Activated CD8-positive, alpha-beta memory T cell treated with anti-CD3 and anti-CD28 coated beads for 1 hour (primary cell): ENCODE measurements at places on chromosomes 4 and X.

GRCh38 chr4:77844363-77844762 lies 18.3 kb upstream of the MRPL1 start:
- DNase-seq: no peak

- no peak for DNase-seq
These were observed 239.9 kb downstream of the NKX6-1 start for GRCh38 chr4:84258905-84259830.

DNA sequence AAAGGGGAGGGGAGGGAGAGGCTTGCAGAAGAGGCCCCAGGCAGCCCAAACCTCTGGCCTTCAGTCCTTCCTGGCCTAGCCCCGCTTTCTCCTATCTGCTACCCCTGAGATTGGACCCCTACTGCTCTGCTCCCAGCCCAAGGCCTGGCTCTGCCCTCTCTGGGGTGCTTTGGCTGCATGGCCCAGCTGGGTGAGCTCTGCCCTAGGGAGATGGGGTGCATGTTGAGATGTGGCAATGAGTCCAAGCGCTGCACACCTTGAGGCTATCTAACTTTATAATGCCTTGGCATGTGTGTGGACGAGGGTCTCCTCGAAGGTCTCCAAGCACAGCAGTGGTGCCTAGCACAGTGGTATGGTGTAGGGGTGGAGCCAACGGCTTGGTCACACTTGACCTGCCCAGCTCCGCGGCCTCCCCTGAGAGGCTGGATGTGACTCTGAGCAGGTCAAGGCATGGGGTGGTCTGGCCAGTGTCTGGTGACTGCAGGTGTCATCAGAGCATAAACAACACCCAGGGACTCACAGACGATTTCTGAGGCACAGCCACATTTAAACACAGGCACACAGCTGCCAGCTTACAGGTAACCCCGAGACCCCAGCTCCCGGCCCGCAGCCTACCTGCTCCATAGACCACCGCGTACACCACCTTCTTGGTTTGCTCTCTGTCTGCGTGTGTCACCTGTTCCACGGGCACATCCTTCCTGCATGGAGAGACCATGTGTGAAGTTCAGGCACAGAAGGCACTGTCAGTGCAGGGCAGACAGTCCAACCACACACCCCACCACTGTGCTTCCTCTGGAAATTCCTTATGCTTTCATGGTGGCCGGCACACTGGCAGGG lies 36.3 kb downstream of the NAT8L start:
- DNase-seq: no peak

DNA sequence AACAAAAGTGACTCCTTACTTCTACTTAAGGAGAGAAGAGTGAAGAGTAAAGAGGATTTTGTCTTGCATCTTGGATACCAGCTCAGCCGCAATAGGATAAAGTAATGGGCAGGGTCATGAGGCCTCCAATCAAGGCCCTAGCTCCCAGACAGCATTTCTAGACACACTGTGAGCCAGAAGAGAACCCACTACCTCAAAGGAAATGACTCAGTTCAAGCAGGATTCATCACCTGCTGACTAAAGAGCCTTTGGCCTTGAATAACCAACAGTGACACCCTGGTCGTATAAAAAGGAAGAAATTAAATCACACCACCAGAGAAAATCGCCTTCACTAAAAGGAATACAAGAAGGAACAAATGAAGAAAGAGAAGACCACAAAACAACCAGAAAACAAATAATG lies 416.1 kb downstream of the PCDH18 start:
- no peak for DNase-seq

DNA sequence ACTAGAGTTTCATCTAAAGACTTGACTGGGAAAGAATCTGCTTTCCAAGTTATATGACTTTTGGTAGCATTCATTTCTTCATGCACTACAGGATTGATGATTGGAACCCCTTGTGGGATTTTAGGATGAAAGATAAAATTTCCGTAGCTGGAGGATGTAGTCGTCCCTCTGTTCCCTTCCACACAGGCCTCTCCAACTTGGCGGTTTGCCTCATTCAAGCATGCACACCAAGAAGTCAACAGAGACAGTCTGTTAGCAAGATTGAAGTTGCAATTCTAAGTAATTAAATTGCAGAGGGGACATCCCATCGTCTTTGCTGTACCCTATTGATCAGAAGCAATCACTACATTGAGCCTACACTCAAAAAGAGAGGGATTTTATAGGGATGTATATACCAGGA lies 777.4 kb upstream of the HS3ST1 start:
- no peak for DNase-seq

GRCh38 chr4:31015123-31015522 lies 295.0 kb downstream of the PCDH7 start:
- no peak for DNase-seq

DNA sequence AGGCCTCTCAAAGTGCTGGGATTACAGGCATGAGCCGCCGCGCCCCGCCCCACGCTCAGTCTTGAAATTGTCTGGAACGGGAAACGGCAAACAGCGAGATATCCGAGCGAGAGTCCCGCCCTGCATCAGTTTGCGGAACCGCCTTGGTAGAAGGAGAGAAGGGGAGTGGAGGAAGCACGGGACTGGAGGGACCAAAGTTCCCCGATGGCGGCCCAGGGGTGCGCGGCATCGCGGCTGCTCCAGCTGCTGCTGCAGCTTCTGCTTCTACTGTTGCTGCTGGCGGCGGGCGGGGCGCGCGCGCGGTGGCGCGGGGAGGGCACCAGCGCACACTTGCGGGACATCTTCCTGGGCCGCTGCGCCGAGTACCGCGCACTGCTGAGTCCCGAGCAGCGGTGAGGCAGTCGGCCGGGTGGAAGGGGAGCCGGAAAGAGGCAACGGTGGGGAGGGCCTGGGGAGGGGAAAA lies at the start of gene BST1:
Gene BST1, plus strand, starts transcription at position 125 of the 463 bp plus-strand sequence. Its CDS starts 80 bp downstream, at position 205.
- DNase-seq: no peak

DNA sequence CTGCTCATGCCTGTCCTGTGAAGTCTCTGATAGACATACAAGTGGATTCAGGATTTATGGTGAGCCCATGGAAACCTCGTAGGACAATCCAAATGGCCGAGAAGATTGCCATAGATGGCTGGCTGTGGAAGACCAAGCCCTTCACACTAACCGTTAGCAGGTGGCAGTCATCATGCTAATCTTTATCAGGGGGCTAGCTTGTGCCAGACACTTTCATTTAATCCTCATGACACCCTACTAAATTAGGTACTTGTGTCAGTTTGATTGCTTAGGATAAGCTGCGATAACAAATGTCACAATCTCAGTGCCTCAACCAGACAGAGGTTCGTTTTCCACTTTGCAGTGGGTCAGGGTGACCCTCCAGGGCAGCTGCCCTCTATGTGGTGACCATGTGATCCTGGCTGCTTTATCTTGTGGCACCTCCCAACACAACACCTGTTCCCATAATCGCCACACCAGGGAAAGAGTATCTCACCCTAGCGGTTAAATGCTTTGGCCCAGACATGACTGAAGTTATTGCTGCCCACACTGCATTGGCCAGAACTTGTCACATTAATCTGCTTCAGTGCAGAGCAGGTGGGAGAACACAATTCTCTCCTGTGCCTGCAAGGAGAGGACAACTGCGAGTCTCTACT lies 60.8 kb downstream of the REPS2 start:
- no peak for DNase-seq

DNA sequence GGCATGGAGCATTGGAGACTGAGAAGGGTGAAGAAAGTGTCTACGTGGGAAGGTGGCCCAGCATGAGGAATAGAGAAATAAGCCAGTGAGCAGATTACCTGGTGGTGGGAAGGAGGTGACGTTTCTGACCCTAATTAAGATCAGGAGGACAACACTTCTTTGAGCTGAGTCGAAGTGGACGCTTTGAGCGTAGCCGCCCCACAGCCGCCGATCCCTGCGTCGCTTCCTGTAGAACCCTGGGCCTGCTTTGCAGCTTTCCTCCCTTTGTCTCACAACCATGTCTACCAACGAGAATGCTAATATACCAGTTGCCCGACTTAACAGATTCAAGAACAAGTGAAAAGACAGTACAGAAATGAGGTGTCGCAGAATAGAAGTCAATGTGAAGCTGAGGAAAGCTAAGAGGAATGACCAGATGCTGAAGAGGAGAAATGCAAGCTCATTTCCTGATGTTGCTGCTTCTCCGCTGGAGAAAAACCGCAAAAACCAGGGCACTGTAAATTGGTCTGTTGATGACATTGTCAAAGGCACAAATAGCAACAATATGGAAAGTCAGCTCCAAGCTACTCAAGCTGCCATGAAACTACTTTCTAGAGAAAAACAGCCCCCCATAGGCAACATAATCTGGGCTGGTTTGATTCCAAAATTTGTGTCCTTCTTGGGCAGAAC lies 6.4 kb upstream of the ANTXR2 start:
- DNase-seq: no peak

DNA sequence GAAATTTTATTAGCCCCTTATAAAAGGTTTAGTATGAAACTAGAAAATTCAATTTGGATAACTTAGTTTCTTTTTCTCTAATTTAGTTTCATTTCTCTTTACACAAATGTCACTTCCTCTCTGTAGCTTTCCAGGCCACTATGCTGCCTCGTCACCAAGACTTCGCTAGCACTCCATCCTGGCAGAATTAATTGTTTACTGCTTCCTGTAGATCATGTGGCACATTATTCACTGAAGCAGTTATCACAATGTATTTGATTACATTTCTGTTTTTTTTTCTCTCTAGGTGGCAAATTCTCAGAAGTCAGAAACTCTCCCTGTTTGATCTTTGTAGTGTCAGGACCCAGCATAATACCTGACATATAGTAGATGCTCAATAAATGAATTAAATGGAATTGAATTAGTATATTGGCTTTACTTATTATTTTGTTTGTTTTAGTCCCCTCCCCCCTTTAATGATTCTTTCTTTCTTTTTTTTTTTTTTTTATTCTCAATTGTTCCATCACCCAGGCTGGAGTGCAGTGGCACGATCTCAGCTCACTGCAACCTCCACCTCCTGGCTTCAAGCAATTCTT lies 9.3 kb upstream of the SAT1 start:
- no peak for DNase-seq
